Lower lobe of right lung (tissue), 2 donors: ENCODE measurements at places on chromosomes 2 and 18. TPM values are rescaled to one million over a fixed set of nuclear protein-coding genes. Genes with fewer than 3 reads are reported as not detected.

DNA sequence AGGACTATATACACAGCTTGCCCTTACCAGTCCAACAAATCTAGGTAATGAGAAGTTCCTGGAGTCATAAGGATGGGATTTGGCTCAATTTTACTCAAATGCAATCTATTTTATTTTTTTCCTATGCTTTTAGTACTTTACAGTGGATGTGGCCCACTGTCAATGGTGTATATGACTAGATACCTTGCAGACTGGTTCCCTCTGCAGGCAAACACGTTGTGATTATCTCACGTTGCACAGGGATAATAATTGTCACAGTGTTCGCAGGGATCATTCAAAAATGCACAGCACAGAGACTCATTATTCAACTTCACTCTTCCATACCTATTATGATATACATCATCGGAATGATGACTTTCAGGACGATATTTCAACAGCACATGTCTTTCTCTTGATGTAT, 359.7 kb downstream of the MBD2 start:
- no peaks in the 10 kb centered on the region for H3K27me3 ChIP-seq
- DNase-seq: no peak
- no peak overlapping the region for H3K4me3 ChIP-seq
- H3K36me3 ChIP-seq: no peaks in the 10 kb centered on the region
- H3K27ac ChIP-seq: no peak overlapping the region

DNA sequence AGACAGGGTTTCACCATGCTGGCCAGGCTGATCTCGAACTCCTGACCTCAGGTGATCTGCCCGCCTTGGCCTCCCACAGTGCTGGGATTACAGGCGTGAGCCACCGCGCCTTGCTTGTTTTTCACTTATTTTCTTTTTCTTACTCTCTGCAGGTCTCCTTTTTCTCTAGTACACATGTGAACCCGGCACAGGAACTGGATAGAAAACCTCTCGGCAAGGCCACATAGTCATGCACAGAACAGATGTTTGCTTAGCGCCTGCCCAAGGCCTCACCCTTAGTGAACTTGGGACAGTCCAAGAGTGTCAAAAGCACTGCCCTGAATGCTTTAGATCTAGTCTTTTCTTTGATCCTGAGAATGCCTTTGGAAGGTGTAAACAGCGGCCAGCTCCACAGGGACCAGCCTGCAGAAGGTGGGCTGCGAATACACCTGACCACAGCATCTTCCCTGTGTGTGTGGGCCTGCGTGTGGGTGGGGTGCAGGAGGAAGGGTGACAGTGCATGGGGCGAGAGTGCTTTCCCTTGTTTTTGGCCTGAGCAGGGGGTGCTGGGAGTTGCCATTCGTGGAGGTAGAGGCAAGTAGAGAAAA, 27.0 kb downstream of the IMPA2 start:
- H3K4me1 ChIP-seq: peaks cover 25% of the 10 kb centered on the region
- no peaks in the 10 kb centered on the region for H3K27me3 ChIP-seq

DNA sequence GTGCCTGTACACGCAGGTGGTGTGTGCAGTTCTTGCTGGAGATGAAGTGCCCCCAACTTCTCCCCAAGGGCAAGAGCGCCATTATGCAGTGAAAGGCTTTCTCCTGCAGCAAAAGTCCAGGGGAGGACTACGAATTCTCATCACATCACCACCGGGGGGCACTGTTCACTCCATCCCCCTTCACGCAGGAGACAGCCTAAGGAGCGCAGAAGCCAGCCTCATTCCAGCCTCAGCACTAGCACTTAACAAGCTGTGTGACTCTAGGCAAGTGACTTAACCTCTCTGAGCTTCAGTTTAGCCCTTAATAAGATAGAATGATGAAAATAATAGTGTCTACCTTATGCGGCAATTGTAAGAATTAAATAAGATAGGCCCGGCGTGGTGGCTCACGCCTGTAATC, 32.3 kb downstream of the DNMT3A start:
- no peaks in the 10 kb centered on the region for H3K27me3 ChIP-seq
- peaks cover 18% of the 10 kb centered on the region for H3K36me3 ChIP-seq
- no peak overlapping the region for H3K4me3 ChIP-seq
- no peak overlapping the region for H3K27ac ChIP-seq

- no peak for DNase-seq
- peak overlapping the region; percentile 82 for H3K4me3 ChIP-seq
- no peaks in the 10 kb centered on the region for H3K27me3 ChIP-seq
- peaks cover 36% of the 10 kb centered on the region for H3K4me1 ChIP-seq
Measured at GRCh38 chr2:74390606-74391005, 10.5 kb upstream of the DCTN1 start.

DNA sequence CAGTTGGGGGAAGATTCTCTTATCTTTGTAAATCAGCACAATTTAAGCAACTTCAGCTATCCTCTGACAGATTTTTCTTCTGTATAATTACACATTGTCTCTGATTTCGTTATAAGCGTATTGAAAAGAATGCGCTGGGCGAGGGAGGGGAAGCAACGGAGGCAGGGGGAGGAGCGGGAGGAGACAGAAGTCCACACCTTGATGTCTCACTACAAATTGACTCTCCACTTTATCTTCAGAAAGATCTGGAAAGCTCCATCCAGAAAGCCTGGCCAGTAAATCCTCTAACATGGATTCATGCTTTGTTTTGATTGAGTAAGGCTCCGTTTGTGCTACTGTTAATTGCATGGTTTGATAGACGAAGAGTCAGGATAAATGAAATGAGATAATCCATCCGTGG, 76.6 kb downstream of the SMIM21 start:
- DNase-seq: no peak
- no peak overlapping the region for H3K27ac ChIP-seq
- H3K4me3 ChIP-seq: no peak overlapping the region
- H3K4me1 ChIP-seq: no peaks in the 10 kb centered on the region
- no peaks in the 10 kb centered on the region for H3K27me3 ChIP-seq

DNA sequence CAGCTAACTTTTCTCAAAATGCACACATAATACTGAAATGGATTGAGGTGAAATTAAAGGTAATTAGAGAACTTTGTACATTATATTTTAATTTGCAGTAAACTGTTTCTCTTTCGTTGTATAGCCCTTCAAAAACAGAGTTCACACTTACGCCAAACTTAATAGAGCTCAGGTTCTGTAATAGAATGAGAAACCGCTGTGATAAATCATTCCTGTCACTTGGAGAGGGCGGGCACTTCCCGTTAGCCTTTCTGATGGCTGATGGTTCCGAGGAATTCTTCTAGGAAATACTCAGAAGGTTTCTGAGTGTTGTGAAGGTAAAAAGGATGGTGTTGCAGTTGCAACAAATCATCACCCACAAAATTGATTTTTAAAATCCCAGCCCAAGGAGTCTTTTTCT, 155.8 kb upstream of the ALKAL2 start:
- H3K27me3 ChIP-seq: no peaks in the 10 kb centered on the region
- H3K36me3 ChIP-seq: no peaks in the 10 kb centered on the region
- H3K4me1 ChIP-seq: peaks cover 4% of the 10 kb centered on the region
- no peak for DNase-seq
- H3K4me3 ChIP-seq: no peak overlapping the region

- H3K27ac ChIP-seq: peak overlapping the region; percentile 54
- no peak overlapping the region for H3K4me3 ChIP-seq
- H3K27me3 ChIP-seq: no peaks in the 10 kb centered on the region
- H3K36me3 ChIP-seq: peaks cover 12% of the 10 kb centered on the region
- peaks cover 27% of the 10 kb centered on the region for H3K4me1 ChIP-seq
- peak; percentile 86 for DNase-seq
Measured at GRCh38 chr18:2857491-2858131, 10.8 kb downstream of the EMILIN2 start.

- DNase-seq: no peak
- no peaks in the 10 kb centered on the region for H3K27me3 ChIP-seq
- no peak overlapping the region for H3K27ac ChIP-seq
- no peaks in the 10 kb centered on the region for H3K4me1 ChIP-seq
- no peaks in the 10 kb centered on the region for H3K36me3 ChIP-seq
- H3K4me3 ChIP-seq: no peak overlapping the region
Measured at GRCh38 chr2:107313316-107313715, 427.3 kb upstream of the ST6GAL2 start.

SNRPD1 gene
- total RNA-seq: 29.3 TPM

TXNDC2 gene
- total RNA-seq: 0.12 TPM

AMMECR1L gene
- 14.8 TPM for total RNA-seq

TMEM37 gene
- total RNA-seq: 21.7 TPM

CPO gene
- total RNA-seq: not detected

SLC40A1 gene
- 135 TPM for total RNA-seq

GKN2 gene
- total RNA-seq: 53.3 TPM

SPATA3 gene
- total RNA-seq: not detected

EFR3B gene
- total RNA-seq: 9.0 TPM
